ENCODE measurements at places on chromosomes 5 and 9.

- DNase-seq = no peak
These were observed 11.1 kb downstream of the HNRNPAB start for GRCh38 chr5:178215280-178216002.

DNA sequence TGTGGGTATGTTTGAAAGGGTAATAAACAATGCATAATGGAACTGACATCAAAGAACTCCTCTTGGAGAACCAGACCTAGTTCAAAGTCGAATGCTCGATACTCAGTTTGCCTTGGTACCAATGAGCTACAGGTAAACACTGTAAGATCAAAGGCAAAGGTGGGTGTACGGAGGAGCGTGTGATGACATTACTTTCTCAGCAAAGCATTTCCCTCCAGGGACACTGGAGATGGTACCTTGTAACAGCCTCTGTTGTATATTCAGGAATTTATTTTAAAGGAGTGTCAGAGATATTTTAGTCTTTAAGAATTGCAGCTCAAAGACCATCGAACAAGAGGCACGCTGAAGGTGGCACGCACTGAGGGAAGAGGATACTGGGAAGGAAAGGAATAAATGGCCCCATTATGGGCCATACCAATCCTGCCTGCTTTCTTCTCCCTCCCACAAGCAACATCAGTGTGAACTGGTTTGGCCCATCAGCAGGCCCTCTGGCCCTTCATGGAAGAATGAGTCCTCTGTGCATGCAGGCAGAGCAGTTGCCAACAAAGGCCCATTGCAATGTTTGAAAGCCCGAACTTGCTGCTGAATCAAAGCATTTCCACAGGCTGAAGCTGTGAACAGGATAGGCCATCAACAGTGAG lies 410.2 kb downstream of the ACTL7B start:
- no peak for DNase-seq

DNA sequence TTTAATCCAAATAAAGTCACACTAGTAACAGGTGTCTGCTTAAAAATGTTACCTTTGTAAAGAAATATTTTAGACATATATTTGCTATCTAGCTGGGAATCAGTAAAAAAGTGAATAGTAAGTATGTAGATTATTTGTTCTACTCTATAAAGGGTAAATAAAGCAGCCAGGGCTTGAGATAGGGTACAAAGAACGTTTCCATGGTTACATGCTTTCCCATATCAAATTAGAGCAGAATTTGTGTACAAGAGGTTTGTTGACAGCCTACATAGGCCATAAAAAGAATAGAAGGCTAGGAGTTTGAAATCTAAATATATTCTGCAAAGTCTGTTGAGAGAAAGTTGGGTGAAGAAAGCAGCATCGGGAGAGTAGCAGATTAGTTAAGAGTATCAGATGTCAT lies 160.9 kb upstream of the POU5F2 start:
- DNase-seq = no peak

DNA sequence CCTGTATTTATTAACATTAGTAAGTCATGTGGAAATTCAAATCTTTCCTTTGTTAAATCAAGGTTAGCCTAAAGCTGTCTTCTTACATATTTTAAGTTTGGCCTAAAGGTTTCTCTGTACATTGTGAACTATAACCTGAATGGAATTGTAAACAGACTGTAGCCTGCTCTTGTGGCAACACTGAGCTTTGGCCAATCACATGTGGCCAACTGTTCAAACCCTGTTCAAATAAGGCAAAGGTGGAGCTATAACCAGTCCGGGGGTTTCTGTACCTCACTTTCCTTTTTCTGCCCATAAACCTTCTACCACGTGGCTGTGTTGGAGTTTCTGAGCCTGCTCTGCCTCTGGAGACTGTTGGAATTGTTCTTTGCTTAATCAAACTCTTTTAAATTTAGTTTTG lies 3.3 kb upstream of the HAPLN1 start:
- no peak for DNase-seq

DNA sequence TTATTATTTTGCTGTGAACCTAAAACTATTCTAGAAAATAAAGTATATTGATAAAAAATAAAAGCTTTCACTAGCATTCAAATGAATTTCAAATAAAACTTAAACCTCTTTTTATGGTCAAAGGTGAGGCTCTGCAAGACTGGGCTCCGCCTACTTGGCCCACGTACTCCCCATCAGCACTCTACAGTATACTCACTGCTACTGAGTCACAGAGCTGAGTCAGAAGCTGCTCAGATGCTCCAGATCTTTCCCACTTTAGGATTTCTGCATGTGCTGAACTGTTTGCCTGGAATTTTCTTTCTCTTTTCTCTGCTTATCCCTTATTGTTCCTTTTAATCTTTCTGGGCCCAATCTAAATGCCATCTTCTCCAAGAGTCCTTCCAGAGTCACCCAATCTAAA lies 331.9 kb upstream of the CCNG1 start:
- no peak for DNase-seq

GRCh38 chr5:93658044-93658443 lies 75.0 kb downstream of the NR2F1 start:
- DNase-seq = no peak

DNA sequence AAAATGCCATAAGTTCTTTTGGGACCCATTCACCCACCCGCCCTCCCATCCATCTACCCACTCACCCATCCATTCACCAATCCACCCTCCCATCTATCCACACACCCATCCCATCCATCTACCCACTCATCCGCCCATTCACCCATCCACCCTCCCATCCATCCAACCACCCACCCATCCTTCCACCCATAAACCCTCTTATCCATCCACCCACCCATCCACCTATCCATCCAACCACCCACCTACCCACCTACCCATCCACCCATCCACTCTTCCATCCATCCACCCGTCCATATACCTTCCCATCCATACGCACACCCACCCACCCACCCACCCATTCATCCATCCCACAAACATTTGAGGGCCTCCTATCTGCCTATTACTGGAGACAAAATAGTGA lies 43.3 kb downstream of the MSX2 start:
- DNase-seq = no peak

DNA sequence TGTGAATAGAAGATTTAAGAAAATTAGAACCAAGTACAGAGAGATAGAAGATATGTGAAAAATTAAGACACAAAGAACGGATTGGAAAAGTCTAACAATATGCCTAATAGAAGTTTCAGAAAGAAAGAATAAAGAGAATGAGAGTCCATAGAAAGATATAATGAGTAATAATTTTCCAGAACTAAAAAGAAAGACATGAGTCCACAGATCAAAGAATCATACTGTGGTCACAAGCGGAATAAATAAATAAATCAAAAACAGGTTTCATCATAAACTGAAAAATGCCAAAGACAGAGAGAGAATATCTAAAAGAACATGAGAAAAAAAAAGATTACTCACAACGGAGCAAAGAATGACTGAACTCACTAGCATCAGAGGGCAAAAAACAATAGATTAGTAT lies 32.9 kb downstream of the FEM1C start:
- DNase-seq = no peak

GRCh38 chr9:118038713-118039112 lies 334.5 kb downstream of the TLR4 start:
- DNase-seq = no peak

GRCh38 chr9:71769175-71770161 lies 1.2 kb upstream of the CEMIP2 start:
- peak; percentile 79 for DNase-seq

DNA sequence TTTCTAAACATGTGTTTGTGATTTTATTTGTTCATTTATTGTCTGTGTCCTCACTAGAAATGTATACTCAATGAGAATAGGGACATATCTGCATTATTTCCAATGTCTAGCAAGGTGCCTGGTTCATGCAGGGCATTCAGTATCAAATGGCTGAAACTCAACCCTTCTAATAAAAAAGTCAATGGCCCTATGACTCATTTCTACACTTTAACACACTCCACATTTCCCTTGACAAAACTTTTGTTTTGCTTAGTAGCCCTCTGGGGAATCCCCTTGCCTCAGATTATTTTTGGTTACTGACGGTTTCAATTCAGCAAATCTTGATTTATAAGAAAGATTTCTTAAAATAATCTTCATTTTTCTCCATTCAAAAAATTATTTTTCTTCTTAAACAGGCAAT lies 206.0 kb upstream of the DMRTA1 start:
- peak; percentile 32 for DNase-seq

DNA sequence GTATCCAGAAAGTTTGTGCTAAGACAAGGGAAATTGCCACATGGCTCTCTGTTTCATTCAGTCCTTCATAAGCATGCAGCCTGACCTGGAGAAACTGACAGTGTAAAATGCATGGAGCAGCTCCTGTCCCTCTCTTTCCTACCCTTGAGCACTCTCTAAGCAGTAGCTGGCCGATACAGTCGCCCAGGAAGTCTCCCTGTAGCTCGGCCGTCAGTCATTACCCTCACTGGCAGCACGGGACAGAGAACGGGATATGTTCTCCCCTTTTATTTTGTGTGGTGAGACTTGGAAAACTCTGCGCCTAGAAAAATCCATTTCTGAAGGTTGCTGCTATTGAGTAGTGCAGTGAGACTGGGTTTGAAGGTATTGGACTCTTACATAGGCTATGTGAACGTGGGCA lies 56.8 kb upstream of the KCNMB1 start:
- DNase-seq = no peak

GRCh38 chr5:163347671-163348070 lies 89.7 kb upstream of the CCNG1 start:
- DNase-seq = peak; percentile 57

Data from CD4-positive, alpha-beta T cell treated with Interleukin-10 for 1 hour (primary cell).